Central memory CD8-positive, alpha-beta T cell (primary cell): ENCODE measurements at places on chromosomes 4 and X.

DNA sequence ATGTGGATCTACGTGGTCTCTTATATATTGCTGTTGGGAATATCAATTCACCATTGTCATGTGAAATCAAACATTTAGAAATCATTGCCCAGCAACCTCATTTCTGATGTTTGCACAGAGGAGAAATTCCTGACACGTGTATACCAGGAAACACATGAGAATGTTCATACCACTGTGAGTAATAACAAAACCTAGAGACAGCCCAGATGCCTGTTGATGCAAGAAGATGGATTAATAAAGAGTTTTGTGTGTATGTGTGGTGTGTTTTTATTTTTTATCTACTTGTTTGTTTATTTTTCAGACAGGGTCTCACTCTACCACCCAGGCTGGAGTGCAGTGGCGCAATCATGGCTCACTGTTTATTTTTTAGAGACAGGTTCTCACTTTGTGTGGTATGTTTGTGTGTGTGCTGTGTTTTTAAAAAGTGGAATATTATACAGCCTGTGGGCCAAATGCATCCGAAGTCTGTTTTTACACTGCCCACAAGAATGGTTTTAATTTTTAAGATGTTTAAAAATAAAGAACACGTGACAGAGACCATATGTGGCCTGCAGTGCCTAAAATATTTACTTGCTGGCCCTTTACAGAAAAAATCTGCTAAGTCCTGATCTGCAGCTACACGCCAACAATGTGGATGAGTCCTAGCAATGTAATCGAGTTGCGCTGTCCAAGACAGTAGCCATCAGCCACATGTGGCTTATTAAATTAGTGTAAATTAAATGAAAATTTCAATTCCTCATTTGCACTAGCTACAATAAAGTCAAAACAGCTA, 39.2 kb downstream of the TXLNG start:
- DNase-seq = no peak

- no peak for DNase-seq
Observed at GRCh38 chr4:118783887-118784286, 52.0 kb downstream of the SEC24D start.

GRCh38 chr4:101285985-101286384, 61.3 kb downstream of the PPP3CA start:
- DNase-seq = no peak

GRCh38 chr4:151566053-151566452, 157.1 kb downstream of the FHIP1A start:
- DNase-seq = no peak

DNA sequence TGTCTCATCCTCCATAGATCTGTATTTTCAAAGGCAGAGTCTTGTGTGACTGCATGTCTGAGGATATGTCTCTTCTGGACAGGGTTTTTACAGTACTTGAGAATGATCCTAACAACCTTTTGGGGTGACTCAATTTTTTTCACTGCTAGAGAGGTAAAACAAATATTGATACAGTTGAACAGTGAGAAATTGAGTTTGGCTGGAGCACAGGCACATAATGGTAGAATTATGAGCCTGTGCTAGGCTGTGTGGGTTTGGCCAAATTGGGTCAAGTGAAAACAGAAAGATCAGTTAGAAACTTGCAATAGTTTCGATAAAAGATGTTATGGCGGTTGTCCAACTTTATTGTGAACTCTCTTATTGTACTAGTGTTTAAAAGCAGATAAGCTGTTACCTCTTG, 23.3 kb upstream of the EOLA2 start:
- DNase-seq = no peak

DNA sequence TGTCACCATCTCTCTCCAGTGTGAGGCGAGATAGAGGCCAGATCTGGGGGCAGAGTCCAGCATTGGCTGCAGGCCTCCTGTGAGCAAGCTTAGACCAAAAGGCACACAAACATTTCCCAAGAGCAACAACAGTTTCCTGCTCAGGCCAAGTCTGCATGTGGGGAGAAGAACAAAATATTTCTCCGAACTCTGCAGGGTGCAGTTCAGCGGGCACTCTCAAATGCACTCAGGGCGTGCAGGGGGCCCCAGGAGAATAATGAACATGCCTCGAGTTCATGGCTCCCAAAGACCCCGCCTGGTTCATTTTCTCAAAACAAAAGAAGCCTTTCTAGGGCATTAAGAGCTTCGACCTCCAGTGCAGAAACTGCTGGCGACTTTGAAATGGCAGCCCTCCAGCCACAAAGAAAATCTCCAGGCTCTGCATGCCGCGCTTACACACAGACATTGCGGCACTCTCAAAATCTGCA, 57.8 kb upstream of the HELT start:
- DNase-seq = no peak

- DNase-seq = no peak
Observed at GRCh38 chr4:171186700-171187099, 626.5 kb upstream of the GALNTL6 start.

DNA sequence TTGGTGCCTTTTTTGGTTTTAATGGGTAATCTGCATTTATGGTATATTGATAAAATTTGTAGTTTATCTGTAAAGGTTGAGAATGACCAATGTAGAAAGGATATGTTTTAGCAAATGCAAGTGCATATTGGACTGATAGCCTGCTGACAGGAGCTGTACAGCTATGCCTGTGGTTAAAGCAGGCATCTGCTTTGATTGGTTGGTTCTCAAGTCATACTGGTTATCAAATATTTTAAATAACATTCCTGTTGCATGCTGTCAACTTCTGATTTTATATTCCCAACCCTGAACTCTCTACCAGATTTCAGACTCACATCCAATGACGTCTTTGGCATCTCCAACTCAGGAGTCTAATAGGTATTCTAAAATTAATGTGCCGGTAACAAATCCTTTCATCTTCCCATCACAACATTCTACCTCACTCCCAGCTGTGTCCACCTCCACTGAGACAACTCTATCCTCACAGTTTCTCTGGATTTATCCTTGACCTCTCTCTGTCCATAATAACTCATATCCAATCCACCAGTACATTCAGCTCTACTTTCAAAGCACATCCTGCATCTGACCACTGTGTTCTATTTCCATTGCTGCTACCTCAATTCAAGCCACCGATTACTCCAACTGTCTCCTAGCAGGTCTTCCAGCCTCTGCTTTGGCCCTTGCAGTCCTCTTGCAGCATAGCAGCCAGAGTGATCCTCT, 125.7 kb downstream of the CAMK2D start:
- no peak for DNase-seq
